ENCODE measurements at places on chromosomes 12 and 14.
A peak's percentile ranks its signal among the peaks of the same experiment; 100 is the strongest.

GRCh38 chr12:24839268-24839791 is 109.6 kb downstream of the BCAT1 start:
- peak; percentile 49 for DNase-seq

DNA sequence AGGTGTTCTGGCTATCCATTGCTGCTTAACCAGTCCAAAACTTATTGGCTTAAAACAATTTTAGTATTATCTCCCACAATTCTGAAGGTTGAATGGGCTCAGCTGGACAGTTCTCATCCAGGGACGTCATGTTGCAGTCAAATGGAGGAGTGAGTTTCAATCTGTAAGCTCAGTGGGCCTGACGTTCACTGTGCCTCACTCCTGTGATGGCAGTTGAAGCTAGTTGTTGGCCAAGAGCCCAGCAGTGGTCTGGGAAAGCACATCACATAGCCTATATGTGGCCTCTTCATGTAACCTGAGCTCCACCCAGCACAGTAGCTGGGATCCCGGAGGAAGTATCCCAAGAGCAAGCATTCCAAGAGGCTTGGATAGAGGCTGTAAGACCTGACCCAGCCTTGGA is 40.6 kb upstream of the CDKN3 start:
- no peak for DNase-seq

DNA sequence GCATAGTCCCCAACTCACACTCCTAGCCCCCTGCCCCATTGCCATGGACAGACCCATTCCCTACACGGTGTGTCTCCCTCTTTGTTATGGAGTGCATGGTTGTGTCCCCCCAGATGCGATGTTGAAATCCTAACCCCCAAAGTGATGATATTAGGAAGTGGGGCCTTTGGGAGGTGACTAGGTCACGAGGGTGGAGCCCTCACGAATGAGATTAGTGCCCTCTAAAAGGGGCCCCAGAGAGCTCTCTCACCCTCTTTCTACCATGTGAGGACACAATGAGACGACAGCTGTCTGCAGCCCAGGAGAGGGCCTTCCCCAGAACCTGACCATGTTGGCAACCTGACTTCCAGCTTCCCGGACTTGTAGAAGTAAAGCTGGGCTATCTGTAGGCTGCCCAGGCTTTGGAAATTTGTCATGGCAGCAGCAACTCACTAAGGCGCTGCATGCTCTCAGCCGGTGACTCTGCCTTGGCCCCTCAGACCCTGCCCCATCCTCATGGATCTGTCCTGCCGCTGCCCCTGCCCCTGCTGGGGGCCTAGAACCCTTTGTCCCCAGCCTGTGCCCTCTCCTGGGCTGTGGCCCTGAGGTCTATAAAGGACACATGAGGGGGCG is 318.1 kb upstream of the RTL1 start:
- DNase-seq, result no peak

DNA sequence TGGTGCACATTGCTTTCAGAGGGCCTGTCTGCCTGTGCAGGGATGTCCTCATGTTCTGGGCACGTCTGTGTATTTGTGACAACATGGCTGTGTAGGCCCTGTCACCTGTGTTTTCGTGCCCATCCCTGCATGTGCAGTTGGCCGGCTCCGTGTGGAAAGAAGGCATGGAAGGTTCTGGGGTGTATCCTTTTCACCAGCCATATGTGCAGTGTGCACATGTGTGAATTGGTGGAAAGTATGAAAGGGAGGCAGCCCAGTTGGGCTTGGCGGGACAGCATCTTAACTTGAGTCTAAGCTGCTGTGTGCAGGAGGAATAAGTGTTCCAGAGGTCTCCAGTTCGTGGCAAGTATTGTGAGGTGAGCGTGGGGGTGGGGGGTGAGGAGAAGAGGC is 669 bp downstream of the TSPAN11 start:
- DNase-seq, result no peak

- DNase-seq, result no peak
Measured at GRCh38 chr12:9381619-9382018, 173.4 kb upstream of the PZP start.

- no peak for DNase-seq
Measured at GRCh38 chr12:29610473-29611170, 113.1 kb upstream of the OVCH1 start.

DNA sequence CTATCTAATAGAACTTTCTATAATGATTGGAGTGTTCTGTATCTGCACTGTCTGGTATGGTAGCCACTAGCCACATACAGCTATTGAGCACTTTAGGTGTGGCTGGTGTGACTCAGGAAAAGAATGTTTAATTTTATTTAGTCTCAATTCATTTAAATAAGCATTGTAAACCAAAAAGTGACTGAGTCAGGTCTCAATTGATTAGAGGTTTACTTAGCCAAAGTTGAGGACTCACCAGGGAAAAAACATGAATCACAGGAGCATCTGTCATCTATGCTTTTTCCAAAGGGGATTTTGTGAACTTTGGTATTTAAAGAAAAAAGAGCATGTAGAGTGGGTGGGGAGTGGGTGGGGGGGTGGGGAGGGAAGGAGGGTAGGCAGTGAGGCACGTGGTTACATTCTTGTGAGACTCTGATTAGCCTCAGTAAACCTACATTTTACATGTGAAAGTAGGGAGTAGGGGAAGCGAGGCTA is 473.1 kb downstream of the ATP23 start:
- no peak for DNase-seq

DNA sequence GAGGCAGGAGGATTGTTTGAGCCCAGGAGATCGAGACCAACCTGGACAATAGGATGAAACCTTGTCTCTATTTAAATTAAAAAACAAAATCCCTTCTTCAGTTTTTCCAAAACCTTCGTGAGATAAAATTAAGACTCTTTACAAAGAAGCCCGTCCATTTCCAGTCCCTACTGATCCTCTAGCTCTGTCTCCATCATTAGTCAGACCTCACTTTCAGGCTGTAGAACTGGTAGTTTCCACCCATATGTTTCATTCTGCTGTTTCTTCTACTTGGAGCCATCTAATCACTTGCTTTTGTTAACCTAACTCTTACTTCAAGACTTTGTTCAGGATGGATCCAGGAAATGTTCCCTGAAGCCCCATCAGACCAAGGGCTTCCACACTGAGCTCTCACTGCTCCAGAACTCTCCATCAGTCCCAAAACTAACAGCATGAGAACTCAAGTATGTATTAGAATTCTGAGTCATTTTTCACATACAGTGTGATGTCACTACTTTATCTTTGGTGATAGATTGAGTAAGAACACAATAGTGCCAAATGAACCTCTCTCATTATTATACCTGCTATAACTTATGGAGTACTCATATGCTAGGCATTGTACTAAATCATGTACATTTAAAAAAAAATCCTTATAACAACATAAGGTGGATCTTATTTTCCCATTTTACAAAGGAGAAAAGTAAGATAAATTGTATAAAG is 90.8 kb downstream of the PRICKLE1 start:
- DNase-seq, result no peak

DNA sequence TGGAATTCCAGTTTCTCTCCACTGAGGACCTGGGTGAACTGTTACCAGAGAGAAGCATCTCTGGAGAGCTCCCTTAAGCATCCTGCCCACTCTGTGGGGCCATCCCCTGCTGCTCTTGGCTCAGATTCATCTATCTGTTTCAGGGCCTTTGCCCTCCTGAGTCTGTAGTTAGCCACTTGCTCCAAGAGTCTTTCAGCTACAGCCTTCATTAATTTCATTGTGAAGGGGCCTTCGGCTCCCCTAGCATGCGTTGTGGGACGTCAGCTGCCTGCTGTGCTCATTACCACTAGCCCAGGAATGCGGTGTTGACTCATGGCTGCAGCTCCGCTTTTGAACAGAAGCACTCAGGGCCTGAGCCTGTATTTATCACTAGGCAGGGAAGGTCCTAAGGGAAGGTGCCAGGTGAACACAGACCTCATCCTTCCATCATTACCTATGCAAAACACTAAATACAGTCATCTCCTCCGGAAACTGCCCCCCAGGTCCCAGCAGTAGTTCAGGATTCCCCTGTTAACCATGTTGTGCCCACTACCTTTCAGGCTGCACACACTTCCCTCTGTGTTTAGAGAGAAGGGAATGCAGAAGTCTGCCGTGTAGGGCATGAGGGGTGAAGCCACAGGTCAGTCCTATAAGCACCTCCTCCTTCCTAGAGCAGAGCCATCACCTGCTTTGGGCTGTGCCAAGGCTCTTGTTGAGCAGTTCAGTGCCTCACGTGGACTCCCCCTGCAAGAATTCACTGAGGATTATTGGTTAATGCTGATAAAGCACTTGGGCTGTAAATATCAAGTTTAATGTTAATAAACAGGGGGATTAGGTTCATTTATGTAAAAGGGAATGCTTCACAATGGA is 191.4 kb downstream of the CACNA1C start:
- no peak for DNase-seq

- no peak for DNase-seq
Measured at GRCh38 chr12:112837629-112838197, 46.2 kb downstream of the RPH3A start.

GRCh38 chr12:45458238-45458637 is 242.3 kb downstream of the ANO6 start:
- no peak for DNase-seq

DNA sequence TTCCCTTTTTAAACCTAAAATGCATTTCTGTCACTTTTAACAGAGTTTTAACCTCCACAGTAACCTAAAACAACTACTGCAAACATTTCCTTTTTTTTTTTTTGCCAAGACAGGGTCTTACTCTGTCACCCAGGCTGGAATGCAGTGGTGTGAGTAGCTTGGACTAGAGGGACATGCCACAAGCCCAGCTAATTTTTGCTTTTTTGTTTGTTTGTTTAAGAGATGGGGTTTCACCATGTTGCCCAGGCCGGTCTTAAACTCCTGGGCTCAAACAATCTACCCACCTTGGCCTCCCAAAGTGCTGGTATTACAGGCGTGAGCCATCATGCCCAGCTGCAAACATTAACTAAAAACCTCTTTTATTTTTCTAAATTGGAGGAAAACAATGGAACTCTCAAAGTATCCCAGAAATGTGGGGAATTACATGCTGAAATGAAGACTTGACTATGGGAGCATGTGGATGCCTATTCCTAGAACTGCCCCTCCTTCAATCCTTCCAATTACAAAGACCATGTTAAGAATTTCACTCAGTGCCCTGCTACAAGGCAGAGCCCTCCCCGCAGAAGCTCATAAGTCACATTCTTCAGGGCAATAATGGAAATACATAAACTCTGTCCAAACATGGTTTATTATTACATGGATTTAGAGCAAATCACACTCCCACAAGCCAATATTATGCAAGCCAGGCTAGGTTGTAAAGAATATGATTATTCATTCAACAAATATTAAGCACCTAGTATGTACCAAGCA is 66.9 kb downstream of the C12orf56 start:
- DNase-seq, result no peak

GRCh38 chr12:20438299-20438779 is 70.0 kb downstream of the PDE3A start:
- DNase-seq, result no peak

Data from GM13977 (cell line).